ENCODE measurements at places on chromosomes 11 and 22. TPM values are rescaled to one million over a fixed set of nuclear protein-coding genes. Genes with fewer than 3 reads are reported as not detected.

DNA sequence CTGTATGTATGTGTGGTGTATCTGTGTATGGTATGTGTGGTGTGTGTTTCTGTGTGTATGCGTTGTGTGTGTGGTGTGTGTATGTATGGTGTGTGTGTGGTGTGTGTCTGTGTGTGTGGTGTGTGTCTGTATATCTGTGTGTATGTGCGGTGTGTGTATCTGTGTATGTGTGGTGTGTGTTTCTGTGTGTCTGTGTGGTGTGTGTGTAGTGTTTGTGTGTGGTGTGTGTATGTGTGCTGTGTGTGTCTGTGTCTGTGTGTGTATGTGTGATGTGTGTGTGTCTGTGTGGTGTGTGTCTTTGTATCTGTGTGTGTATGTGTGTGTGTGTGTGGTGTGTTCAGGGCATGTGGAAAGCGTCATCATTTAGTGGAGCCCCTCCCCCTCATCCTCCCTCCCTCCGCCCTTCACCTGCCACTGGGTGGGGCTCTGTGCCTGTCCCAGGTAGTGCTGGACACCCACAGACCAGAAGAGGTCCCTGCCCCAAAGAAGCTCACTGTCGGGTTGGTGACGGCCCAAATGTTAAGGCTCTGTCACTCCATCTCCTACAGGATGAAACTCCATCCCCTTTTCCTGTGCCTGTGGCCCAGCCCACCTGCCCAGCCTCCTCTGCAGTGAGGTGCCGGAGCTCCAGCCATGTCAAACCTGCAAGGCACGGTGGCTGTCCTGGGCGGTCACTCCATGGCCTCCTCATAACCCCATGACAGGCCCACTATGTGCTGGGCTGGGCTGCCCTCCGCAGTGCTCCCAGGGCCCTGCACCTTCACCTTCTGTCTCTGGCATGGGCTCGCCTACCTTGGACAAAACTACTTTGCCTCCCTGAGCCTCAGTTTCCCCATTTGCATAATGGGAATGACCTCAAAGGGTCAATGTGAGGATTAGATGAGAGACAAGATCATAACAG lies 23.4 kb upstream of the SHISAL1 start:
- no peak overlapping the region for H3K4me3 ChIP-seq
- H3K4me1 ChIP-seq, result peaks cover 18% of the 10 kb centered on the region
- peak; percentile 41 for DNase-seq
- no peaks in the 10 kb centered on the region for H3K36me3 ChIP-seq

DNA sequence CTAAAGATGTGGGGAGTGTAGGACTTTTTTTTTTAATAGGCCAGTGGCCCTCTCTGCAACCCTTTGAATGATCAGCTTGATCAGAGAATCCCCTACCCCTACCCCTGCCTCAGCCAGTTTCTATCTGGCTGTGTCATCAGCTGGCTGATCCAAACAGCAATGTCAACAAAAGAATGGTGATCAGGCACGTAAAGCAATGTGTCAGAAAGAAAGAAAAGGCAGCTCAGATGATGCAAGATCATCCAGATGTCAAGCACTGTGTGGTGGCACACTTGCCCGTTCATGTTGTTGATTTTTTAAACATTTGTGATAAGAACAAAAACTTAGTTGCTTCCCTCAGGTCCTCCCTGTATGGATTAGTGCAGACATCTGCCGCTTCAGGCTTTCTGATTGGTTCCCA lies 26.3 kb upstream of the EHF start:
- peak; percentile 30 for DNase-seq
- no peak overlapping the region for H3K27ac ChIP-seq
- H3K4me1 ChIP-seq, result peaks cover 14% of the 10 kb centered on the region
- peaks cover 4% of the 10 kb centered on the region for H3K36me3 ChIP-seq
- no peaks in the 10 kb centered on the region for H3K27me3 ChIP-seq

GRCh38 chr11:12517741-12518140 lies 140.4 kb downstream of the PARVA start:
- DNase-seq, result no peak
- H3K36me3 ChIP-seq, result no peaks in the 10 kb centered on the region
- no peak overlapping the region for H3K4me3 ChIP-seq
- H3K27me3 ChIP-seq, result no peaks in the 10 kb centered on the region
- H3K27ac ChIP-seq, result no peak overlapping the region

DNA sequence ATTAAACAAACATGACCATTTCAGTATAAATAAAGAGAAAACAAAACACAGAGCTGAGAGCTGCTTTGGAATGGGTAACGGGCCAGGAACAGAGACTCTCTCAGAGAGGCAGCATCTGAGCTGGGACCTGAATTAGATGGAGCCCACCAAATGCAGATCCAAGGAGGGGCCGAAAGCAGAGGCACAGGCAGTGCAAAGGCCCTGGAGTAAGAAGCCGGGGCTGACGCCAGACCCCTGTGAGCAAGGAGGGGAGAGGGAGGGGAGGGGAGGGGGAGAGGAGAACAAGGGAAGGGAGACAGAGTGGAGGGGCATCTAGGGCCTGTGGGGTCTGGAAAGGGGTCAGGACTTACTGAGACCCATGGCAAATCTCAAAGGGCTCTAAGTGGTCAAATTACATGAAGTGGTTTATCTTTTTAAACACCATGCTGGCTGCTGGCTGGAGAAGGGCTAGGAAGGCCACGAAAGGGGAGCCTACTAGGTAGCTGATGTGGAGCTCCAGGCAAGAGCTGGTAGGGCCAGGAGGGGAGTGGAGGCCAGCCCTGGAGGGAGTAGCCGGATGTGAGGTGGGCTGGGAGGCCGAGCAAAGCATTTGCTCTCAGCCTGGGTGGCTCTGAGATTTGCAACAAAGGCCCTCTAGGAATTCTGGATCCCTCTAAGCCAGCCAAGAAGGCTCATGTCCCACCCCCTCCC lies 3.2 kb downstream of the OSBPL5 start:
- no peaks in the 10 kb centered on the region for H3K27me3 ChIP-seq
- peaks cover 3% of the 10 kb centered on the region for H3K4me1 ChIP-seq
- H3K36me3 ChIP-seq, result no peaks in the 10 kb centered on the region
- H3K27ac ChIP-seq, result no peak overlapping the region
- H3K4me3 ChIP-seq, result no peak overlapping the region

GRCh38 chr11:18633256-18634139 lies 644 bp downstream of the SPTY2D1 start:
- H3K27me3 ChIP-seq, result no peaks in the 10 kb centered on the region
- peaks cover 10% of the 10 kb centered on the region for H3K4me1 ChIP-seq

DNA sequence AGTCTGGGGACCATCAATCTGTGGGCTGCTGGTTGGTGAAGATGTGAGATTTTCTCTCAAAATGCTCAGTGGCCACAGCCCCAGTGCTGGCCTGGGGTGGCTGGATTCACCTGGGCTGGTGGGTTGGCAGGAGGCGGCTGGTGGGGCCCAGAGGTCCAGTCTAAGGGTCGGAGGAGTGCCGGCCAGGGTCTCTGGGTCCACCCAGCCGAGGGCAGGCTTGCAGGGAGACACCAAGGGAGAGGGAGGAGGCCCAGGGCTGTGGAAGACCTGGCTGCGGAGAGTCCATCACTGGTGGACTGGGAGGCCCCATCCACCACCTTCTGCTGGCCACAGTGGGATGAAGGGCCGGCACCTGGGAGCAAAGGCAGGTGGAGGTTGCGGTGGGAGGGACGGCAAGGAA lies 582 bp upstream of the SHANK3 start:
- no peaks in the 10 kb centered on the region for H3K27me3 ChIP-seq
- no peak overlapping the region for H3K27ac ChIP-seq
- H3K36me3 ChIP-seq, result no peaks in the 10 kb centered on the region
- no peak overlapping the region for H3K4me3 ChIP-seq
- no peak for DNase-seq

DNA sequence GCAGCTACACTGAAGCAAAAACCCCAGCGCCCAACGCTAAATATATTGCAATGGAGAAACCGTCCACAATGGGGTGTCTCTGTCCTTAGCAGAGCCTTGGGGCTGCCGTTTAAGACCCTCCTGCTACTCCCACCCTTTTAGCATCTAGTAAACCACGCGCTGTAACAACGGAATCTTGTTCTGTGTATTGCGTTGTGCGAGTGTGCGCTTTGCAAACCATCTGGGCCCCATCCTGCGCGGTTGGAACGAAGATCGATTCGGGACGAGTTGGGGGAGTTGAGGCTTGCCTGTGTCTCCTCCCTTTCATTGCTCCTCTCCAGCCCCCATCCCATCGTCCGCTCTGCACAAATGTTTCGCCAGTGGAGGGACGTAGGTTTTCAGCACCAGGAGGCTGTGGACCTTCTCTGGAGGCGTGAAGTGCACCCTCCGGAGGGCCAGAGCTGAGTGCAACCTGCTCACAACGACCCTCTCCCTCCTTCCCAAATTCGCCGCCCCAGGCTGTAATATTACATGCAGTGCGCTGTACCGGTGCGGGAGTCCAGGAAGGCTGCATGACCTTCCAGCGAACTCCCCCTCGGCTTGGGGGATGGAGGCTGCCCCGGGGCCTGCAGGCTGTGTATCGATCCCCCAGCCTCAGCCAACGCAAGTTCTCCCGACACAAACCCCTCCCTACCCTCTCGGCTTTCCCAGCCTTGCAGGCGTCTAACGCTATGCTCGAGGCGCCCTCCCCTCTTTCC lies 1.6 kb upstream of the KMT2A start:
- peak overlapping the region; percentile 82 for H3K4me3 ChIP-seq

GRCh38 chr11:128222245-128222884 lies 365.0 kb downstream of the ETS1 start:
- no peaks in the 10 kb centered on the region for H3K27me3 ChIP-seq
- H3K36me3 ChIP-seq, result no peaks in the 10 kb centered on the region
- no peak overlapping the region for H3K27ac ChIP-seq

- DNase-seq, result no peak
- H3K4me3 ChIP-seq, result no peak overlapping the region
- no peaks in the 10 kb centered on the region for H3K4me1 ChIP-seq
- H3K36me3 ChIP-seq, result no peaks in the 10 kb centered on the region
These were observed 42.6 kb downstream of the ELFN2 start for GRCh38 chr22:37384691-37385090.

DNA sequence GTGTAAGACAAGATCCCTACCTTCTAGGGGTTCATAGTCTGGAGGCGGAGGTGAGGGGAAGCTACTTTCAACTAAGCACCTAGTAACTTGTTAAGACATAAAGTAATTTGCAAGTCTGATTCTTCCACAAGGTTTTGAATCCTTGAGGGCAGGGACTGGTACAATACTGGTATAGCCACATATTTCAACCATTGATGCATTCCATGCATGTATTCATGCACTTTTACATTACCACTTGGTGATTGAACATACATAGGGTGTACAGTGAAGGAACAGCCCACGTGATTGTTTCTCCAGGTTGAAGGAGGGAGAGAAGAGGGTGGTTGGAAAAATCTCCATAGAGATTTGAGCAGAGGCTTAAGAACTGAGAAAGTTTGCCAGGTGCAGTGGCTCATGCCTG lies 62.0 kb upstream of the PAX6 start:
- no peak for DNase-seq
- H3K36me3 ChIP-seq, result no peaks in the 10 kb centered on the region
- peaks cover 35% of the 10 kb centered on the region for H3K4me1 ChIP-seq
- H3K27me3 ChIP-seq, result no peaks in the 10 kb centered on the region
- H3K4me3 ChIP-seq, result no peak overlapping the region

DNA sequence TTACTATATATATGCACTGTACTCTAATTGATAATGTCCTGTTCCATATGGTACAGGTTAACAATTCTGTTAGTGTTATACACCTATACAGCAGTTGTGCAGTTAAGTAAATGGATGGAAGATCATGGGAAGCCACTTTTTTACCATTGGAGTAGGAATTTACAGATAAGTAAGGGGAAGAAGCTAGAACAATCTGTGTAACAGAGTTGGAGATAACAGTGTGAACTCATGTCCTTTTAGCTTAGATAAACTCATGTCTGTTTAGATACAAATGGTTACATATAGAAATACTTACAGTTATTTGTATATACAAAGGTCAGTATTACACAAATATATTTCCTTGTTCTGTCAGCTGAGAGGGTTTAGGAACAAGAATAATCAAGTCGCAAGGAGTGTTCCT lies 6.8 kb upstream of the DEUP1 start:
- H3K27me3 ChIP-seq, result no peaks in the 10 kb centered on the region
- H3K4me1 ChIP-seq, result no peaks in the 10 kb centered on the region
- H3K4me3 ChIP-seq, result no peak overlapping the region
- no peaks in the 10 kb centered on the region for H3K36me3 ChIP-seq

DNA sequence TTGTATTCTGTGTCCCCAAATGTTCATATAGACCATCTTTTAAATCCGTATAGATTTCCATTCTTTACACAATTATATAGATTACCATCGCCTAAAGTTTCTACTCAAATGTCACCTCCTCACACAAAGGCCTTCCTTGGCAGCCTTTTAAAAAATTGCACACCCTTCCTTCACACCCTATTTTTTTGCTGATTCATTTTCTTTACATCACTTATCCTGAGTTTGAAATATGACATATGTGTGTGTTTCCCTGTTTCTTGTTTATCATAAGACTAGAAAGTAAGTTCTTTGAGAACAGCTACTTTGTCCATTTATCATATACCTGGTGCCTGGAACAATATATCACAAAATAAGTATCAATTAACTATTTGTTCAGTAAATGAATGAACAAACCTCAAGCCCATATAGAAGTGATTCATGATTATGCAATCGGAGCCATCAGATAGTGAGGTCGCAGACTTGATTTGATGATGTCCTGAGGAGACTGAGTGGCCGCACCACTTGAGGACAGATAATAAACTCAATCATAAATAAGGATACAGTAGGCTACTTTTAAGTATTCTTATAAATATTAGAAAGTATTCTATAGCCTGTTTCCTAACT lies 327.4 kb upstream of the ZC3H12C start:
- H3K4me1 ChIP-seq, result peaks cover 8% of the 10 kb centered on the region
- H3K36me3 ChIP-seq, result no peaks in the 10 kb centered on the region
- H3K4me3 ChIP-seq, result no peak overlapping the region

DNA sequence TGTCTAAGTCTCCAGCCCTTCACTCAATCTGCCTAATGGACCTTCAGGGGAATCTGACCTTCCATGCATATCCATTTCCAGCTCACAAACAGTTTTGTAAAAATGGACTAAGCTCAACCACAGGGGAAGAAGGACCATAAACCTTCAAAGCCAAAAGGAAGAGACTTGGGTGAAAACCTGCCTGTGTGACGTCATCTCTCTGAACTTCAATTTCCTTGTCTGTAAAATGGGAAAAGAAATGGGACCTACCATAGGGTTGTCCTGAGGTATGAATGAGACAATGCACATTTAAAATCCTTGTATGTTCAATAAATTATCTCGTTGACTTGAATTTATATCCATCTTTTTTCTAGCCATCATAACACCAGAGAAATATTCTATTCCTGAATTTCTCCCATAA lies 370.7 kb downstream of the INSC start:
- no peak overlapping the region for H3K27ac ChIP-seq
- DNase-seq, result no peak
- H3K36me3 ChIP-seq, result no peaks in the 10 kb centered on the region
- no peak overlapping the region for H3K4me3 ChIP-seq

- H3K36me3 ChIP-seq, result no peaks in the 10 kb centered on the region
- no peaks in the 10 kb centered on the region for H3K4me1 ChIP-seq
- DNase-seq, result no peak
- no peak overlapping the region for H3K27ac ChIP-seq
- H3K4me3 ChIP-seq, result no peak overlapping the region
- peaks cover 52% of the 10 kb centered on the region for H3K27me3 ChIP-seq
These were observed 66.1 kb downstream of the STK33 start for GRCh38 chr11:8527939-8528338.

The HOATZ gene
- not detected for total RNA-seq

The OR5M10 gene
- not detected for total RNA-seq

The RIMBP3B gene
- total RNA-seq, result not detected

The YAP1 gene
- total RNA-seq, result 104 TPM

The USH1C gene
- not detected for total RNA-seq

The TRIM6 gene
- 10.1 TPM for total RNA-seq

The C22orf31 gene
- not detected for total RNA-seq

The NAP1L4 gene
- 115 TPM for total RNA-seq

The MRPL23 gene
- total RNA-seq, result 232 TPM

Measured in PC-3 (cell line).